Panc1 (cell line): ENCODE measurements at places on chromosomes 3 and 15. TPM values are rescaled to one million over a fixed set of nuclear protein-coding genes. Genes with fewer than 3 reads are reported as not detected.

NECTIN3 gene
- 18.8 TPM for total RNA-seq

TEX9 gene
- 4.1 TPM for total RNA-seq

- no peak for DNase-seq
These were observed 130.1 kb upstream of the STAC start for GRCh38 chr3:36250191-36250590.

- DNase-seq = no peak
These were observed 110.2 kb upstream of the NLGN1 start for GRCh38 chr3:173287361-173287760.

- DNase-seq = no peak
These were observed 82.1 kb upstream of the POMGNT2 start for GRCh38 chr3:43187836-43188479.

GRCh38 chr3:151578495-151578894 lies 117.6 kb upstream of the IGSF10 start:
- no peak for DNase-seq

- DNase-seq = no peak
These were observed 45.5 kb downstream of the PPM1L start for GRCh38 chr3:160801386-160802118.

GRCh38 chr3:159443266-159443665 lies 545.4 kb upstream of the IL12A start:
- DNase-seq = no peak

DNA sequence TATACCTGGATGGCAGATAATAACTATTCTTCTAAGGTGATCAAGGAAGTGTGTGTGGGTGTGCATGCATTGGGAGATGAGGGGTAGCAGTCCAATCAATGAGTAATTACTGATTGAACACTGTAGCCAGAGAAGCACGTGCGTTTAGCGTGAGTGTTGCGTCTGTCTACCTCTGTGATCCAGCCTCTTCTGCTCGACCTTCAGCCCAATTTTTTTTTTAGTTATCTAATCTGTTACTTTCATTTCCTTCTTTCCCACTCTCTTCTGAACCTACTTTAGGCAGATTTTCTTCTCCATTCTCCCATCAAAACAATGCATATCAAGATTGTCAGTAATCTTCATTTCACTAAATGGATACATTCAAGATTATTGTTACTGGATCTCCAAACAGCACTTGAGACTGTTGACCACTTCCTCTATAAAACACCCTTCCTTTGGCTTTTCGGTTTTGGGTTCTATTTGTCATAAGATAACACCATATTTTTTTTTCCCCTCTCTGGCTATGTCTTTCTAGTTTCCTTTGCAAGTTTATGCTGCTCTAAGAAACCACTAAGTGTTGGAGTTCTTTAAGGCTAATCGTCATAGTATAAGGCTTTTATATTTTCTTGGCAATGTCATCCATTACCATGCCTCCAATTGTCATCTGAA lies 41.0 kb downstream of the MCTP2 start:
- no peak for DNase-seq

DNA sequence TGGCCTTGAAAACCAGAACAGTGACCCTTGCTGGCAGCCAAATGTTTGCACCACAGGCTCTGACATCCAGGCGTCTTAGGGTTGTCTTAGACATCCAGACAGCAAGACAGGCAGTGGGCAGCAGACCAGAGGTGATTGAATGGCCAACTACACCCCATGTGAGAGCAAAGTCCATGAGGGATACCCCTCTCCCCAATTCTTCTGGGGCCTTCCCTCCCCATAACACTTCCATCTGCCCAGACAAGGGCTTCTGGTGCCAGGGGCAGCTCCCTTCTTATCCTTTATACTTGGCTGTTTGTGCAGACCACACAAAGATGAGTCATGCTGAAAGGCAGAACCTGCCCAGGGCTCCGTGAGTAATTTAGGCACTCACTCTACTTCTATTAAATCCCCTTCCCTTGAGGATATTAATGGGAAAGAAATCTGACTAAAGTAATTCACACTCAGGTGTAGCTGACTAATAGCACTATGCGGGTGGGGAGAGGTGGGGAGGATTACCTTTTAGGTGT lies 257.9 kb downstream of the UACA start:
- DNase-seq = peak; percentile 75

C15orf61 gene
- total RNA-seq = 5.6 TPM

SIDT1 gene
- not detected for total RNA-seq

GPR27 gene
- total RNA-seq = 0.15 TPM

IMPG2 gene
- total RNA-seq = 0.10 TPM

GRCh38 chr3:65576966-65577365 lies 461.8 kb downstream of the MAGI1 start:
- no peak for DNase-seq

DNA sequence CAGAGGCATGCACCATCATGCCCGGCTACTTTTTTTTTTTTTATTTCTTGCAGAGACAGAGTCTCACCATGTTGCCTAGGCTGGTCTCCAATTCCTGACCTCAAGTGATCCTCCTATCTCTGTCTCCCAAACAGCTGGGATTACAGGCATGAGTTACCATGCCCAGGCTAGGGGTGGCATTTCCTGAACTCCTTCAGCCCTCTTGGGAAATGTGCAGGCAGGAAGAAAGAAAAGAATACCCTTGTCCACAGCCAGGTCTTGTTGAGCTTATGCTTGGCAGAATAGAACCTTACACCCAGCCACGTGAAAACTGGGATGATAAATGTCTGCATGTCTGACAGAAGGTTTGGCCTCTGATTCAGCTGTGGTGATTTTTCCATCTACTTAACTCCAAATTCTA lies 30.2 kb upstream of the SNRPN start:
- no peak for DNase-seq

GABRA5 gene
- not detected for total RNA-seq

DNA sequence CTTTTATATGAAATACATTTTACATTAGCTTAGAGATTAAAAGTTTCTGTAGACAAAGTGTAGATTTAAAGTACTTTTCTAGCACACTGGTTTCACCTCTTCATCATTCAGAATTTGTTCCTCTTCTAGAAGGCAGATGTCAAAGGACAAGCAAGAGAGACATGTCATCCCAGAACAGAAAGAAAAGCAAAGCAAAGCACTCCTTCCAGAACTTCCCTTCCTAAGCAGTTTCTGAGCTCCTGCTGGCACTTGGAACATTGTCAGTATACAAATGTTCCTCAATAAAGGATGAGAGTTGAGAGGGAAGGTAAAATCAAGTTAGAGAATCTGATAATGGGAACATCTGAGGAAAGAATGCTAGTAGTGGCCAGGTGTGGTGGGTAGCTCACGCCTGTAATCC lies 26.2 kb downstream of the TMOD3 start:
- DNase-seq = no peak

- no peak for DNase-seq
These were observed 7.5 kb downstream of the MORF4L1 start for GRCh38 chr15:78880242-78880533.

ABHD5 gene
- total RNA-seq = 10.5 TPM

DNA sequence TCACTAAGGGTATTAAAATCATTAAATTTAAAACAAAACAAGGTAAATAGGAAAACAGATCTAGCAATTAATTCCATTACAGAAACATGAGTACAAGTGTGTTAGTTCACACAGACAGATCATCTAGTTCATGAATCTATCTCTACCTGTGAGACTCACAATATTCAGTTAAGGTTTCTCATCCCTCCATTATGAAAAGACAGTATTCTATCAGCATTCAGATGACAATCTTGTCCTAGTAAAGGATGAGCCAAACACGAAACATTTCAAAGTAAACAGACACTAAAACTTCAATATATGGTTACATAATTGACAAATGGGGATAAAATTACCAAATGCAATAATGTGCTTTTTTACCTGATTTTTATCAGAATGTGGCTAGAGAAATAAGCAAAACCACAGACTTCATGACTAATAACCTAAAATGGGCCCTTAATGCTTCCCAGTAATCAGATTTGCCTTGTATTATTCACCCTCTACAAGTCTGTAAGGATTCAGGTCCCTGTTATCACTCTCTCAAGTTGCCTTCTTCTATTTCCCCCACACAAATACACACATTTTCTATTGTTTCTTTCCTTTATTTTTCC lies 126.8 kb downstream of the DLG1 start:
- no peak for DNase-seq

- no peak for DNase-seq
These were observed 35.8 kb downstream of the SLC9A9 start for GRCh38 chr3:143812481-143812880.

DNA sequence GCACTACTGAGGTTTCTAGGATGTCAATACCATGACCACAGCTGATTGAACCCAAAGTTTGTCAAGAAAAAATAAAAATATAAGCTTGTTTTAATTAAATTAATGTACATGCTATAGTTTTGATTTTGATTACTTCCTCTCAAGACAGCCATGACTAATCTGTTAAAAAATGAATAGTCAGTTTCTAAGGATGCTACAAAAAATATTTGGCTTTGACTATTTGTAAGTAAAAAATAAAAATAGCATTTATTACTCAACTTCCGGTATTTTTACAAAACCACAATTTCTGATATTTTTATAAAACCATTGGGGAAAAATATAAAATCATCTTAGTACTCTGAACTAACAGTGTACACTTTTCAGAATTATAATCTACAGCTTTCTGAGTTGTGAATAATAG lies 12.1 kb upstream of the TEX9 start:
- no peak for DNase-seq

- no peak for DNase-seq
These were observed 908.1 kb downstream of the DIPK2A start for GRCh38 chr3:144879701-144880100.

SNTN gene
- total RNA-seq = not detected

CPLX3 gene
- total RNA-seq = not detected

DNA sequence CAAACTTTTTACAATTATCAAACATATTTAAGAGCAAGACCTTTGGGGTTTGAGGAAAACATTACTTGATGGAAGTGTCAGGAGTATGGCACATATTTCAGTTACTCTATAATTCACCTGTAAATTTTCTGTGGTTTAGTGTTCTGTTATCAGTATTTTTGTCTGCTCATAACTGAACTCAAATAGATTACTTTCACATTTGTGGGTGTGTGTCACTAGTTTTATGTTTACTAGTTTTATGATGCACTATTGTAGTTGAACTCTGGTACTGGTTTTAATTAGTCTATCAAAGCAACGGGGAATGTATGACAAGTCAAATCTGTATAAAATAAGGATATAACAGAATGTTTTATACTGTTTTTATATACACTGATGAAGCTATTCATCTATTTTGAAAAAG lies 27.2 kb downstream of the OXSM start:
- DNase-seq = no peak

DNA sequence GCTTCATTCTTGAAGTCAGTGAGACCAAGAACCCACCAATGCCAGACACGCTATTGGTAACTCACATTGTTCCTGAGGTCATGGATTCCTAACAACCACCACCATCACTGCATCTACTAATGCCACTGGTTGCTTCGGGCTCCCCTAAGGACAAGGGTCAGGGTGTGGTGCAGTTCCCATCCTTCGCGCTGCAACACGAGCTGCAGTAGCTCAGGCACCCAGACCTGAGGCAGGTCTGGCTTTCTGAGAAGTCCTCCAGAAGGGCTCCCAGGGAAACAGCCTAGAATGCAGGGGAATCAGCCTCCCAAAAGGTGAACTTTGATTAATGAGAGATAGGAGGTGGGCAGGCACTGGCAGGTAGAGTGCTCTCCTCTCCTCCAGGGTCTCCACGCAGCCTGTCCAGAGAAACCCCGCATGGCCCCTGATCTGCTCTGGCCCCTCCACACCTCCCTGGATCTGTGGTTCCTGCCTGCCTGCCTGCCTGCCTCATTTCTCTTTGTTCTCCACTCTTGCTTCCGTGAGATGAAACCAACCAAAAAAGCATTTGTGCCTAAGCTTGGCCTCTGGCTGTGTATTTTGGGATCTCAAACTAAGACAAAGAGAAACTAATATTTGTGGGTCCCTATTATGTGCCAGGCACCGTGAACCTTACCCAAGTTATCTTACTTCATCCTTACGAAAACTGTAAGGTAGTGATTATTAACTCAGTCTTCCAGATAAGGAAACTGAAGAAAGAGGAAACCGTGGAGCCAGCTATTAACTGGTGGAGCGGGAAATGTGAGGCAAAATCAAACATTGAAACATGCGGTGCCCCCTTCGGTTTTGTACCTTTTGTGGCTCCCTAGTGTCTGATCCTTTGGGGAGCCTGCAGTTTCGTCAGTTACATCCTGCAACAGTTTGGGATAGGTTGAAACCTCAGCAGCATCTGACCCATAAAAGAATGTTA lies 43.9 kb upstream of the USP3 start:
- DNase-seq = no peak

MORC1 gene
- total RNA-seq = not detected

DNA sequence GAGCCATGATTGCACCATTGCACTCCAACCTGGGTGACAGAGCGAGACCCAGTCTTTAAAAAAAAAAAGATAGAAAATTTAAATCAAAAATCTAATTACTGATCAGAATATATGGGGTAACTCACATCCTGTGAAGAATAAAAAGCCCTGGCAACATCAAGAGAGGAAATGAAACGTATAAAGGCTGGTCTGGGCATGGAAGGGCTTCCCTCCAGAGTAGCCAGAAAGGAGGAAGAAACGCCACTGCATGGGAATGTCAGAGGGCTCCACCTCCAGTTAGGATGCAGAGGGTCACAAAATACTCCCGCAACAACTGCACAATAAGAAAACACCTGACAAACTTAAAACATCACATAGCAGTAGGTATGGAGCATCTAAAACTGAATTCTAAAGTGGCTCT lies 4.9 kb upstream of the IQCF1 start:
- DNase-seq = no peak

GRCh38 chr3:166351461-166351860 lies 514.2 kb upstream of the BCHE start:
- no peak for DNase-seq

DNA sequence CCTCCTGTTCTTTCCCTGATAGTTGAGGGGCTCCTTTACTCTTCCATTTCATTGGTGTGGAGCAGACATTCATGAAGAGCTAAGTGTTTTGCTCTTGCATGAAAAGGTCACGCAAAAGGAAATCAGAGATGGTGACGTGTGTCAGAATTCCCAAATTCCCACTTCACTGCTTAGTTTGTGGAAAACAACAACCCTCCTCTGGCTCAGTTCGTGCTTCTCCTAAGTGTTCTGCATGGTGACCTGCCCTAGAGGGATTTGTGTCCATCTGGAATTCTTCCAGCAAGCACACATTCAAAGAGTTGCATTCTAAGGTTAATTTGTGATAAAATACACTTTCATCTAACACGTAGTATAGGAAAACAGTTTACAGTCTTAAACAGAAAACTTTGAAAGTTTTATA lies 95.6 kb downstream of the IMPG2 start:
- DNase-seq = no peak

DNA sequence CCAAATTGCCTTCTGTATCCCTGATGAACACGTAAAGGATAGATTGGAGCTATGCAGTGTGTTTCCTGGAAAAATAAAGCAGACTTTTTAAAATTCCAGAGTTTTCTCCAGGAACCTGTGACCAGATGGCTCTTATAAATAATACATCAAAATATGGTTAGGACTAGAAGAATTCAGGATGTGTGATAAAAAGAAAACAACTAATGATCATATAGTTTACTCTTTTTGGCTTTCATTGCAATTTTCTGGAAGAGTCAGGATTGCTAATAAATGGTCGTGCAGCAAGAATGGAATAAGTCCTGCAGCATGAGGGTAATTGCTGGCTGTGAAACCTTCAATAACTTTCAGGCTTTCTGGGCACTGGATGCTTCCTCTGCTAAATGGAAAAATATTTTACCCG lies 30.2 kb upstream of the DENND4A start:
- DNase-seq = no peak

CCDC39 gene
- total RNA-seq = not detected

TCTA gene
- 17.6 TPM for total RNA-seq

FBXO40 gene
- total RNA-seq = not detected

PIERCE2 gene
- total RNA-seq = 2.8 TPM

- DNase-seq = no peak
These were observed 452.6 kb downstream of the TAFA4 start for GRCh38 chr3:68479779-68480178.
